Smooth muscle cell of the brain vasculature (primary cell): ENCODE measurements at places on chromosomes 1 and 21.

GRCh38 chr1:203479646-203480045, 4.0 kb downstream of the PRELP start:
- DNase-seq = no peak

- no peak for DNase-seq
These were observed 410.1 kb upstream of the LYPLAL1 start for GRCh38 chr1:218763538-218763937.

DNA sequence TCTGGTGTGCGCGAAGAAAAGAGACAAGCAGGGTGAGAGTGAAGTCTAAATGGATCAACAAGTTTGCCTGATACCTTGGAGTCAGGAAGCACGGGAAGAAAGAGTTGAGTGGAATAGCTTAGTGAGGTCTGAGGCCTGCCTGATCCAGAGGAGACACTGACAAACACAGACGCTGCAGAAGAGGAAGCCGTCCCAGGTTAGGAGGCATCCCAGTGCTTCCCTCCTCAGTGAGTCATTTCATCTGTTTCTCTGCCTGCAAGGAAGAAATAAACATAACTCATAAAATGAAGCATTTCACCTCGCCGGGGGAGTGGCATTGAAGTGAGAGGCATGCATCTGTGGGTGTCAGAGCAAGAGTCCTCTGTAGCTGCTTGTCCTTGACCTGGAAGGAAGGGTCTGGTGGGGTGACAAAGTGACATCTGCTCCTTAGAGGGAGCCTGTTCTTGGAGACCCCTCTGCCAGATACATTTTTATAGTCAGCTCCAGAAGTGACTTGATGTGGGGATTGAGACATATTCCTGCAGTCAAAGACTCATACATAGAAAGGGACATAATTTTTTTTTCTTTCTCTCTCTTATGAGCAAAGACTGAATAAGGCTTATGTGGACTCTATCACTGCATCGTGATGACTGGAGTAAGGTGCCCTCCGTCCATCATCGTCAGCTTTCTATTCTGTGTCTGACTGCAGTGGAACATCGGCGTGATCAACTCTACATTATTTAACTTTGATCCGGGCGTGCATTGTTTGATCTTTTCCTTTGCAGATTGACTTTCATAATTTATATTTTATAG, 256.7 kb downstream of the KIF26B start:
- no peak for DNase-seq

- no peak for DNase-seq
These were observed 4.1 kb downstream of the ABCD3 start for GRCh38 chr1:94422115-94422820.

DNA sequence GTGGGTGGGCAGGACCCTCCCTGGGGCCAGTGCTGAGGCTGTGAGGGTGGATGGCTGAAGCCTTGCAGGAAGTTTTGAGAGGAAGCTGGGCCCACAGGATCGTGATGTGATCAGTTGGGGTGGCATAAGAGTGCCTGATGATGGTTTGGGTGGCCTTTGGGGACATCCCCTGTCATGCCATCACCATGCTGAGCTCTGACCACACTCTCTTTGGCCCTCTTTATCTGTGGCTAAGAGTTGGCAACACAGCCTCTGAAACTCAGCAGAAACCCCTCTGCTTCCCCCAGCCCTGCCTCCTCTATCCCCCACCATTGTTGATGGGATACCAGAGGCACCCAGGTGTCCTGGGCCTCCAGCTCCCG, 19.8 kb downstream of the MIIP start:
- no peak for DNase-seq

- no peak for DNase-seq
These were observed 72.9 kb downstream of the IVNS1ABP start for GRCh38 chr1:185244015-185244747.
